SIG-M5 (cell line): ENCODE measurements at places on chromosomes 2 and 18.
A peak's percentile ranks its signal among the peaks of the same experiment; 100 is the strongest.

DNA sequence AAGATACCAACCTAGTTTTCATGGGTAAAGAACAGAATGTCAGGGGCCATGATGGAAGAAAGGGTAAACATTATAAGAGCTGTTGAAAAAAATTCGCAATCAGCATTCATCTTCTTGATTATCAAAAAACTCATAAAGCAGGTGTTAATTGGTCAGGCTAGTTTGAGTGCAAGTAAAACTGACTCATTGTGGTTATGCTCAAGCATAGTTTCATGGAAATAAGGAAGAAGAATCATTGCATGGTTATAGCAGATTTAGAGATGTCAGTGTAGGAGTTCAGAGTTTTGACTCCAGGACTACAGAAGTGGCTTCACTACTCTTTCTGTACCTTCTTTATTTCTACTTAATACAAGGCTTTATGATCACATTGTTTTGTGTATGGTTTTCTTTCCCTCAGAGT lies 26.9 kb upstream of the CDH19 start:
- DNase-seq = peak; percentile 37

DNA sequence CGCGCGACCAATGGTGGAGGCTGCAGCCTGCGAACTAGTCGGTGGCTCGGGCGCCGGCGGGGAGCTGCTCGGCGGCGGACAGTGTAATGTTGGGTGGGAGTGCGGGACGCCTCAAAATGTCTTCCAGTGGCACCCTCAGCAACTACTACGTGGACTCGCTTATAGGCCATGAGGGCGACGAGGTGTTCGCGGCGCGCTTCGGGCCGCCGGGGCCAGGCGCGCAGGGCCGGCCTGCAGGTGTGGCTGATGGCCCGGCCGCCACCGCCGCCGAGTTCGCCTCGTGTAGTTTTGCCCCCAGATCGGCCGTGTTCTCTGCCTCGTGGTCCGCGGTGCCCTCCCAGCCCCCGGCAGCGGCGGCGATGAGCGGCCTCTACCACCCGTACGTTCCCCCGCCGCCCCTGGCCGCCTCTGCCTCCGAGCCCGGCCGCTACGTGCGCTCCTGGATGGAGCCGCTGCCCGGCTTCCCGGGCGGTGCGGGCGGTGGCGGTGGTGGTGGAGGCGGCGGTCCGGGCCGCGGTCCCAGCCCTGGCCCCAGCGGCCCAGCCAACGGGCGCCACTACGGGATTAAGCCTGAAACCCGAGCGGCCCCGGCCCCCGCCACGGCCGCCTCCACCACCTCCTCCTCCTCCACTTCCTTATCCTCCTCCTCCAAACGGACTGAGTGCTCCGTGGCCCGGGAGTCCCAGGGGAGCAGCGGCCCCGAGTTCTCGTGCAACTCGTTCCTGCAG lies at the start of gene HOXD9:
Gene HOXD9 (plus strand): TSS at position 37 of the 728 bp plus-strand sequence. CDS start 50 bp downstream, at position 87.
- DNase-seq = no peak

GRCh38 chr2:99152199-99152895 lies 2.4 kb downstream of the TSGA10 start:
- DNase-seq = no peak

DNA sequence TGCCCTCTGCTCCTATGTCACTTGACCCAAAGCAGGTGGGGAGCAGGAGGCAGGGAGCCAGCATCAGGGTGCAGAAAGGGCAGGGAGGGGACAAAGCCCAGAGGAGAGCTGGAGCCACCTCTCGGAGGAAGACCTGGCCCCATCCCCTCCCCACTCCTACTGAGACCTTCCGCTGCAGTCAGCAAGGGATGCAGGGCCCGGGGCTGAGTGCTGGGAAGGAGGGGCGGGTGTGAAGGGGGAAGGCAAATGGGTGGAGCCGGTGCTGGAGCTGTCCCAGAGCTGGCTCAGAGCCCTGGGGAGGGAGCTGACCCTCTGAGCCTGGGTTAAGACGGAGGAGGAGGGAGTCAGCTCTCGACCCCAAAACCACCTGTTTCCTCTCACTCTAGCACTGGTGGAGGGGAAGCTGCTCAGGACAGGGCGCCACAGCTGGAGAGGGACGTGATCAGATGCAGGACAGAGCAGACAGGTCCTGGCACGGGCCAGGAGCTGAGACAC lies 33.8 kb downstream of the HS1BP3 start:
- DNase-seq = no peak

GRCh38 chr2:127508631-127509034 lies 17.7 kb downstream of the IWS1 start:
- DNase-seq = peak; percentile 56

DNA sequence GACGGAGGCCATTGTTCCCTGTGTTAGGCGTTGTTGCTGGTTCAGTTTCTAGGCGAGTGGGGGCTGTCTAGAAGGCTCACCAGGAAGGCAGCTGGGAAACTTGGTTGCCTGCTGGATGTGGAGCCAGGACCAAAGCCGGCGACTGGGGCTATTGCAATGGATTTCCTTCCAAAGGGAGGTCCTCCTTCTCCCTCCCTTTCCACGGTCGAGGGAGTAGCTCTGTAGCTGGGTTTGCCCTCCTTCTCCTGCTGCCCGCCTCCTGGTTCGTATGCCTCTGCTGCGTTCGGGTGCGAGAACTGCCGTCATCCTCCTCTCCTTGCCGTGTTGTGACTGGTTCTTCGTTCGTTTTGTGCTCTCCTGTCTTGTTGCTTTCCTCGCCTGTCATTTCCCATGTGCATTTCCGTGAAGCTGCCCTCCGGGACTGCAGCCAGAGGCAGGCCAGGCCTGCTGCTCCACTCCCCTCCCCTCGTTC lies 203.4 kb downstream of the NEDD4L start:
- DNase-seq = no peak

- DNase-seq = no peak
Measured at GRCh38 chr18:9422816-9423519, 52.3 kb upstream of the RALBP1 start.
